Activated T-cell treated with anti-CD3 and anti-CD28 coated beads, Interleukin-2, amount 50 U/mL, for 24 hours (primary cell): ENCODE measurements at places on chromosomes 4 and X.
A peak's percentile ranks its signal among the peaks of the same experiment; 100 is the strongest.

GRCh38 chr4:6957994-6958393 is 48.4 kb downstream of the TBC1D14 start:
- no peak overlapping the region for H3K4me3 ChIP-seq
- no peaks in the 10 kb centered on the region for H3K27me3 ChIP-seq
- peaks cover 6% of the 10 kb centered on the region for H3K36me3 ChIP-seq
- H3K4me1 ChIP-seq = peaks cover 57% of the 10 kb centered on the region
- peak; percentile 14 for DNase-seq

- H3K27me3 ChIP-seq = no peaks in the 10 kb centered on the region
- H3K36me3 ChIP-seq = peaks cover 47% of the 10 kb centered on the region
- peaks cover 46% of the 10 kb centered on the region for H3K4me1 ChIP-seq
- DNase-seq = peak; percentile 83
- H3K27ac ChIP-seq = peak within 1 kb of the TSS; percentile 92
Measured at GRCh38 chrX:155070975-155071693, at the start of the genes BRCC3, CMC4 and MTCP1. Gene BRCC3 (plus strand): TSS chrX:155071508. CDS start chrX:155071528, 20 bp downstream. Gene CMC4 (minus strand): TSS chrX:155071136. CDS start chrX:155064023, 7,113 bp downstream. Gene MTCP1 (minus strand): TSS chrX:155071136. CDS start chrX:155066010, 5,126 bp downstream.

DNA sequence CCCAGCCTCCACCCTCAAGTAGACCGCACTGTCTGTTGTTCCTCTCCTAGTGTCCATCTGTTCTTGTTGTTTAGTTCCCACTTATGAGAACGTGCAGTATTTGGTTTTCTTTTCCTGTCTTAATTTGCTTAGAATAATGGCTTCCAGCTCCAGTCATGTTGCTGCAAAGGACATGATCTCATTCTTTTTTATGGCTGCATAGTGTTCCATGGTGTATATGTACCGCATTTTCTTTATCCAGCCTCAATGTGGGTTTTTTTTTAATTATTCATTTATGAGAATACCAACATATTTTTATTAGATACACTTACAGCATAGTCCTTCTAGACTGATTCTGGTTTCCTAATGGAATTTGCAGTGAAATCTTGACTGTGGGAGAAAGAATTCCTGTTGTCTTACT is 1.3 kb downstream of the VMA21 start:
- H3K36me3 ChIP-seq = peaks cover 53% of the 10 kb centered on the region
- DNase-seq = no peak
- H3K27me3 ChIP-seq = peaks cover 5% of the 10 kb centered on the region

DNA sequence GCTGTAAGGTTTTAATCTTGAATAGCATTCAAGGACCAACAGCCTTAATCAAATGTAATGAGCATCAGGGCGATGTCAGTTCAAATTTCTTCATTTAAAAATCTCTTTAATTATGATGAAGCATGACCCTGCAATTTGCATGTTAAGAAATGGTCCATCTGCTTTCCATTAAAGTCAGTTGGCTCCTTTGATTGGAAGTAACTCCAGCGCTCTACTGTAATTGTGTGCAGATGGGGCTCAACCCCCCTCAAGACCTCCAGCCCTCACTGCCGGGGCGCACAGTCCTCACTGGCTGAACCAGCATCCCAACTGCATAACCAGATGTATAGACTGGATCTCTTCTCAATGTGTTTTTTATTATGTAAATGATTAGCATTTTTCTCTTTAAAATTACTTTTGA is 126.9 kb downstream of the VCX3B start:
- H3K36me3 ChIP-seq = no peaks in the 10 kb centered on the region
- H3K4me3 ChIP-seq = no peak overlapping the region
- no peak for DNase-seq

DNA sequence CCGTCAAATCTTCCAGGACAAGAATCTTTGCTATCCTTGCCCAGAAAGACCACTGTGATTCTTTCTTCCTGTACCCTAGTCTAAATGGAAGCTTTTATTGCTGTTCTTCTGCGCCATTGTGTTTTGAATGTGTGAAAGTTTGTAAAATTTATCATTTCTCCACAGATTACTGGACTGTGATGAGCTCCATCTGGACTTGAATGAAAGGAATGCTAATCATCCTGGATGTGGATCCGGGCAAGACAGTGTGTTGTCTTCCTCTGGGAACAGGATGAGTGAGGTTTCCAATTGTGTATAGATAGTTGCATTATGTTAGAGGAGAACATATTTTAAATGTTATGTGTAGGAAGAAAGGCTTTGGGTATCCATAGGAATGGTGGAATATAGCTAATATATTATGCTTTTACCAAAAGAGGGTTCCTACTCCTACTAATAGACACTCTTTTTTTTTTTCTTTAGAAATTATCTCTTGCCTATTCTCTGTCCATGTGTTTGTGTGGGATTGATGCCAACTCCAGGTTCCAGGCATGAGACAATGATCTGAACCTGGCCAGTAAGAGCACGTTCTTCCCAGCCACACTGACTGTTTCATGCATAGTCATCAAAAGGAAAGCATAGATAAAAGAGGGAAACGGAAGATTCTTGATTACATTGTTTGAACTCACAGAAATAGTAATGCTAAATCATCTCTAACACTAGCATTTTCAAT is 803.6 kb upstream of the ADGRL3 start:
- no peaks in the 10 kb centered on the region for H3K27me3 ChIP-seq
- no peaks in the 10 kb centered on the region for H3K4me1 ChIP-seq
- no peak for DNase-seq
- no peaks in the 10 kb centered on the region for H3K36me3 ChIP-seq

DNA sequence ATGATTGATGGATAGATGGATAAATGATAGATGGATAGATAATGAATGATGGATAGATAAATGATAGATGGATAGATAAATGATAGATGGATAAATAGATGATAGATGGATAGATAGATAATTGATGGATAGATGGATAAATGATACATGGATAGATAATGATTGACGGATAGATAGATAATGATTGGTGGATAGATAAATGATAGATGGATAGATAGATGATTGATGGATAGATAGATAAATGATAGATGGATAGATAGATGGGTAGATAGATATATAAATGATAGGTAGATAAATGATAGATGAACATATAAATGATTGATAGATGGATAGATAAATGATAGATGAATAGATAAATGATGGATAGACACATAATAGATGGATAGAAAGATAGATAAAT is 49.5 kb upstream of the SHOX start:
- no peak for DNase-seq
- H3K27ac ChIP-seq = no peak overlapping the region
- no peaks in the 10 kb centered on the region for H3K4me1 ChIP-seq
- no peak overlapping the region for H3K4me3 ChIP-seq
- H3K27me3 ChIP-seq = no peaks in the 10 kb centered on the region

- DNase-seq = no peak
- no peak overlapping the region for H3K27ac ChIP-seq
- peaks cover 30% of the 10 kb centered on the region for H3K4me1 ChIP-seq
- no peak overlapping the region for H3K4me3 ChIP-seq
- H3K27me3 ChIP-seq = peaks cover 19% of the 10 kb centered on the region
Measured at GRCh38 chrX:41732260-41732659, 8.3 kb downstream of the GPR82 start.

GRCh38 chr4:144851948-144852347 is 206.0 kb downstream of the HHIP start:
- no peak overlapping the region for H3K4me3 ChIP-seq
- H3K4me1 ChIP-seq = no peaks in the 10 kb centered on the region
- no peak for DNase-seq
- no peaks in the 10 kb centered on the region for H3K36me3 ChIP-seq
- no peak overlapping the region for H3K27ac ChIP-seq

DNA sequence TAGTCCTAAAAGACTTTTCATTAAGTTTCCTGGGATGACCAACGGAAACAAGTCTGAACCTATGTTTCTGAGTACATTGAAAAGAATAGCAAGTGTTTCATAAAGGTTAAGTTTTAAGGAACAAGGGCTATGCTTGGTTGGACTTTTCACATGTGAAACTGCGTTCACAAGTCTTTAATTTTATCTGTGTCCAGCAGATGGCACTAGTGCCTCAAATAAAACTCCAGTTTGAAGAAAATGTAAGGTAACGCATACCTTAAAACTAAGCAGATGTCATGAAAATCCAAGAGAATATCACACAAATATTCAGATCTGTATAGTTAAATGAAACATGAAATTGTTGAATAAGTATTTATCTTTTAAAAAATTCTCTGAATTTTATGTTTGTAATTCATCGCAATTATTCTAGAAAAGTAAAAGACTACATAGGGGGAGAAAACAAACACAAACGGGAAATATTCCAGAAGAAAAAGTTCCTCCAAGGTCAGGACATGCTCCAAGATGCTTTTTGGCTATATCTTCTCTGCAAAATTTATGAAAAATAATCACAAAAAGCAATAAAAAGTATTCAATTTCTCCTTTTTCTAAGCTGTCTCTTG is 89.6 kb upstream of the MAD2L1 start:
- H3K27ac ChIP-seq = no peak overlapping the region
- H3K36me3 ChIP-seq = no peaks in the 10 kb centered on the region
- no peak for DNase-seq
- no peaks in the 10 kb centered on the region for H3K4me1 ChIP-seq

- H3K27me3 ChIP-seq = peaks cover 14% of the 10 kb centered on the region
- no peak overlapping the region for H3K27ac ChIP-seq
- DNase-seq = no peak
- no peak overlapping the region for H3K4me3 ChIP-seq
Measured at GRCh38 chr4:41095973-41096372, 118.4 kb downstream of the APBB2 start.

GRCh38 chr4:134888156-134888555 is 686.6 kb upstream of the PABPC4L start:
- H3K4me3 ChIP-seq = no peak overlapping the region
- H3K27me3 ChIP-seq = no peaks in the 10 kb centered on the region
- no peak for DNase-seq
- H3K4me1 ChIP-seq = no peaks in the 10 kb centered on the region
- H3K27ac ChIP-seq = no peak overlapping the region

DNA sequence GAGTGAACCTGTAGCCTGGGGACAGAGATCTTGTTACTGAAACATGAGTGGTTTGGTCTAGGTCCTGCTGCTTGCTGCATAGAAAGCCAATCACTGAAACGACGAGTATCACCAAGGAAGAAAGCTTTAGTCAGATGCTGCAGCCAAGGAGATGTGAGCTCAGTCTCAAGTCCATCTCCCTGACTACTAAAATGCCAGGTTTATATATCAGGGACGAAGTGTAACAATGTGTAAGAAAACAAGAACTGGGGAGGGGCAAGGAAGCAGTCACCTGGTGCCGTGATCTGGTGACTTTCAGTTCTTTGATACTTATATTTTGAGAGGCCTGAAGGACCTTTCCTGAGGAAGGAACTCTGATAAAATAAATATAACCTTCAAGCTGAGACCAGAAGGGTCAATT is 19.6 kb upstream of the ABRAXAS1 start:
- no peak for DNase-seq
- H3K27ac ChIP-seq = peak overlapping the region; percentile 56
- peaks cover 16% of the 10 kb centered on the region for H3K4me1 ChIP-seq
- H3K27me3 ChIP-seq = no peaks in the 10 kb centered on the region
- no peak overlapping the region for H3K4me3 ChIP-seq

DNA sequence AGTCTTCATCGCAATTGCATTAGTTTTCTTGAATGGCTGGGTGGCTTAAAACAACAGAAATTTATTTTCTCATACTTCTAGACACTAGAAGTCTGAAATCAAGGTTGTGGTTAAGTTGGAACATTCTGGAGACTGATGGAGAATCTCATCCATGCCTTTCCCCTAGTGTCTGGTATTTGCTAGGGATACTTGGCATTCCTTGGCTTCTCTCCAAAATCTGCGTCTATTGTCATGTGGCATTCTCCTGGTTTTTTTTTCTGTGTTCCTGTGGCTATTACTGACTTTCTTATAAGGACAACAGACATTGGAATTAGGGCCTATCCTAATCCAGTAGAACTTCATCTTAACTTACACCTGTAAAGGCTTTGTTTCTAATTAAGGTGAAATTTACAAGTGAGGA is 272.8 kb upstream of the EPHA5 start:
- DNase-seq = no peak
- no peaks in the 10 kb centered on the region for H3K27me3 ChIP-seq
- no peaks in the 10 kb centered on the region for H3K4me1 ChIP-seq
- no peaks in the 10 kb centered on the region for H3K36me3 ChIP-seq
- H3K27ac ChIP-seq = no peak overlapping the region

GRCh38 chr4:146844761-146845160 is 100.9 kb downstream of the TTC29 start:
- no peak overlapping the region for H3K4me3 ChIP-seq
- no peaks in the 10 kb centered on the region for H3K27me3 ChIP-seq
- no peaks in the 10 kb centered on the region for H3K4me1 ChIP-seq
- no peak overlapping the region for H3K27ac ChIP-seq
- no peaks in the 10 kb centered on the region for H3K36me3 ChIP-seq

DNA sequence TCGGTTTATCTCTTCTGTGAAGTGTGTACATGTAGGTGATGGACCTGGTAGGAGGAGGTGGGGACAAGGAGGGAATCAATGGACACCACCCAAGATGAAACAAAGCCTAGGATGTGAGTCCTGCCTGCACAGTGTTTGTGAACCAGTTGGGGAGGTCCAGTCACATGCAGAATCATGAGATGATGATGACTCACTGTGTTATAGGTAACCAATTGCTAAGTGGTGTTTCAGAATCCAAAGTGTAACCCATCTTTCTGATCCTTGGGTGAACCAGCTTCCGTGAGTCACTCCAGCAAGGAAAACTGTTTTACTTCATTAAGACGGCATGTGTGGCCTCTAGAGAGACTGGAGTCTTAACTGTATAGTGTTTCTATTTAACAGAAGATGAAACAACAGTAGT is 57.9 kb upstream of the HPF1 start:
- no peak overlapping the region for H3K4me3 ChIP-seq
- peaks cover 6% of the 10 kb centered on the region for H3K4me1 ChIP-seq
- H3K27ac ChIP-seq = no peak overlapping the region
- DNase-seq = no peak
- no peaks in the 10 kb centered on the region for H3K36me3 ChIP-seq

- no peak for DNase-seq
- H3K27me3 ChIP-seq = no peaks in the 10 kb centered on the region
- H3K27ac ChIP-seq = no peak overlapping the region
- H3K4me1 ChIP-seq = no peaks in the 10 kb centered on the region
- no peaks in the 10 kb centered on the region for H3K36me3 ChIP-seq
Measured at GRCh38 chr4:181613200-181613599, 630.0 kb upstream of the TENM3 start.

- no peak for DNase-seq
- no peaks in the 10 kb centered on the region for H3K36me3 ChIP-seq
- no peak overlapping the region for H3K4me3 ChIP-seq
- H3K27ac ChIP-seq = no peak overlapping the region
- peaks cover 5% of the 10 kb centered on the region for H3K27me3 ChIP-seq
Measured at GRCh38 chr4:79294064-79294463, 31.8 kb downstream of the NAA11 start.

GRCh38 chrX:108091878-108092291 is 307 bp downstream of the ATG4A start:
- no peak overlapping the region for H3K27ac ChIP-seq
- no peak overlapping the region for H3K4me3 ChIP-seq
- peaks cover 15% of the 10 kb centered on the region for H3K4me1 ChIP-seq

- H3K27ac ChIP-seq = no peak overlapping the region
- no peak overlapping the region for H3K4me3 ChIP-seq
- no peaks in the 10 kb centered on the region for H3K36me3 ChIP-seq
- DNase-seq = no peak
- H3K27me3 ChIP-seq = no peaks in the 10 kb centered on the region
- H3K4me1 ChIP-seq = peaks cover 11% of the 10 kb centered on the region
Measured at GRCh38 chr4:147813109-147813773, 81.4 kb downstream of the ARHGAP10 start.
